Spleen (tissue), 13 donors: ENCODE measurements at places on chromosomes 1 and 21. TPM values are rescaled to one million over a fixed set of nuclear protein-coding genes. Genes with fewer than 3 reads are reported as not detected.

Gene DCDC2B
- not detected for total RNA-seq

Gene MYOM3
- total RNA-seq = not detected

Gene SF3B4
- 29.2 TPM for total RNA-seq

GRCh38 chr1:85137660-85138059 is 63.2 kb downstream of the SYDE2 start:
- DNase-seq = no peak

- DNase-seq = no peak
These were observed 108.0 kb upstream of the ADAR start for GRCh38 chr1:154716011-154716410.

DNA sequence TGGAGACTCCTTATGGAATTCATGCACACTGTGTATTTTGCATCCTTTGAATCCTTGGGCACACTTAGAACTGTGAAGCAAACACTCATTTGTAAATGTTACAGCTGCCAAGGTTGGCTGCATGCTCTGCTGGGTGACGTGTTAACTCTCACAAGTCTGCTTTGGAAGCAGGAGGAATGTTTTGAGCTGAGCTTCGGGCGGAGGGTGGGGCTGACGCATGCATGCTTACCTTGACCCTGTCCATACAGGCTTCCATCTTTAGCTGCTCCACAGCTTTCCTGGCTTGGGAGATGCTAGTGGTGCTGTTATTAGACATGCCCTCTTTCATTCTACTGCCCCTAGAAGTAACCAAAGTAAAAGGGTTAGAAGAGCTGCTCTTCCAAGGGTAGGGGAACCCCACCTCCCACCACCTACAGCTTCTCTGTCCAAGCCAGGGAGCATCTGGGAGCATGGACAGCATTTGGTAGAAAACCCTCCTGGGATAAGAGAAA is 66.0 kb downstream of the GNG4 start:
- peak; percentile 25 for DNase-seq

Gene ADAM30
- not detected for total RNA-seq

DNA sequence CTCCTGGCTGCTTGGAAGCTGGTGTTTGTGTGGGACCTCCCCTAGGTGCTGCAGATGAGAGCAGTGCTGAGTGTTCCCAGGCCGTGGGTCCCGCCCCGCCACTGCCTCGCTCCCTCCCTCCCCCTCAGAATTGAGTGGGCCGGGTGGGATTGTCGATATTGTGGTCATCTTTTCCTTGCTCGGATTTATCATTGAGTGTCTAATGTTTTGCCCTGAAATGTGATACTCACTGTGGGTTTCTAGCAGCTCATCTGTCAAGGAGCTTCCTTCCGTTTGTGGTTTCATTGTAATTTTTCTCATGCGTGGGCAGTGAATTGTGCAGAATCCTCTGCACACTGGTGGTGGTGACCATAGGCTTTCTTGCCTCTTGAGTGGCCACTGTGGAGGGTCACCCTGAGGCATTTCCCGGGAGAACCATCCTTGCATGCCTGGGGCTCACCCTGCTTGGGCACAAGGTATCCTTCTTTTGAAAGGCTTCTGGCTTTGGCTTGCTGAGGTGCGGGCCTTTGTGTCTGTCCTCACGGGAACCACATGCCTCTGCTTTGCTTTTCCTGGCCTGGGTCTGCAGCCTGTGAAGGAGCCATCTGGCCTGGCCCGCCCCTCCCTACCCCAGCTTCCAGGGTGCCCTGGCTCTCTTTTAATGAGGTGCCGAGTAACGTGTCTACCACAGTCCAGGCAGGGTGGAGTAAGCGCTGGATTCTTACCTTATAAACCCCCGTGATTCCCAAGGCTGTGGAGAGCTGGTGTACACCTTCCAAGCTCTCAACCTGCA is 25.6 kb downstream of the SLX9 start:
- peak; percentile 71 for DNase-seq

DNA sequence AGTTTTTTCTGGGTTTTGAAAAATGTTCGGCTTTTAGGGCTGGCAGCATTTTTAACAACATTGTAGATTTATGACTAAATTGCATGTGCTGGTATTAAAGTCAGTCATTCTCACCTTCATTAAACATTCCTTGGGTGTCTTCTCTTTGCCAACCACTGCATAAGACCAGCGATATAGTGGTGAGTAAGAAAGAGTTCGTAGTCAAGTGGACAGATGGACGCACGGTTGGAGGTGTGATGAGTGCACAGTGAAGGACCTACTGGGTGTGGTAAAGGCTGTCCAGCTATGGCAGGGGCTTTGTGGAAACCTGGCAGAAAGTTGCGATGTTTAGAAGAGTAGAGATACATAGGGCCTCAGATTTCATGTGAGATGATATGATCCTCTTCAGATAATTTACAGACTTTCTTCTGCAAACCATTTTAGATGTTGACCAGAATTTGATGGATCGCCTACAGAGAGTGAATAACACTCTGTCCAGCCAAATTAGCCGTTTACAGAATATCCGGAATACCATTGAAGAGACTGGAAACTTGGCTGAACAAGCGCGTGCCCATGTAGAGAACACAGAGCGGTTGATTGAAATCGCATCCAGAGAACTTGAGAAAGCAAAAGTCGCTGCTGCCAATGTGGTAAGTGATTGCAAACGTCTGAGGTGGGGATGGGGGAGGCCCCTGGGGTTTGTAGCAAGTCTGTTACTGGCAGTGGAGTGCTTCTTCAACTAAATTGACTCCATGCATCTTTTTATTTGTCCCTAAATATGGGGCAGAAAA is 56.0 kb upstream of the LAMC2 start:
- DNase-seq = no peak

Gene TEX38
- total RNA-seq = not detected

DNA sequence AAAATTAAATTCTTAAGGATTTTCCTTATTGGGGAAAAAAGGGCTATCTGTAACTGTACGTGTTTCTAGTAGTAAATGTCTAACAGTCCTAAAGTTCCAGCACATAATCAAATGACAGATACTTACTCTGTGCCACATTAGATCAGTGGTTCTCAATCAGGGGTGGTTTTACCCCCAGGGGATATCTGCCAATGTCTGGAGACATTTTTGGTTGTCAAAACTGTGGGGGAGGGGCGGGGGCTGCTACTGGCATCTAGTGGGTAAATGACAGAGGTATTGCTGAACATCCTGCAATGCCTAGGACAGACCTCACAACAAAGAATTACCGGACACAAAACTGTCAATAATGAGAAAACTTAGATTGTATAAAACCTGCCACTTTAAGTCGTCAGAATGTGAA is 33.4 kb upstream of the PTPRC start:
- DNase-seq = no peak

DNA sequence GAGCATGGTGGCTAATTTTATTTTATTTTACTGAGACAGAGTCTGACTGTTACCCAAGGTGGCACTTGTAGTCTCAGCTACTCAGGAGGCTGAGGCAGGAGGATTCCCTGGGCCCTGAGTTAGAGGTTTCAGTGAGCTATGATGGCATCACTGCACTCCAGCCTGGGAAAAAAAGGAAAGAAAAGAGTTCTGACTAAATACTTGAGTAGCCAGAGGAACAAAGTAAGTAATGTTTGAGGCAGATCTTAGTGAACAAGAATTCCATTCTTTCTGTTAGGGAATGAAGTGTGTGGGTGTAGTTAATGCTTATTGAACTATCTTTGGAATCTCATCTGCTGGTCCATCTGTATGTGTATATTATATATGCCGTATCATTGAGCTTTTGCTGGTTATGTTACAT is 13.1 kb upstream of the EVI5 start:
- no peak for DNase-seq

Gene C8B
- total RNA-seq = not detected

- no peak for DNase-seq
These were observed 53.5 kb downstream of the ST3GAL3 start for GRCh38 chr1:43760745-43761317.

Gene SLC45A1
- total RNA-seq = 2.9 TPM

DNA sequence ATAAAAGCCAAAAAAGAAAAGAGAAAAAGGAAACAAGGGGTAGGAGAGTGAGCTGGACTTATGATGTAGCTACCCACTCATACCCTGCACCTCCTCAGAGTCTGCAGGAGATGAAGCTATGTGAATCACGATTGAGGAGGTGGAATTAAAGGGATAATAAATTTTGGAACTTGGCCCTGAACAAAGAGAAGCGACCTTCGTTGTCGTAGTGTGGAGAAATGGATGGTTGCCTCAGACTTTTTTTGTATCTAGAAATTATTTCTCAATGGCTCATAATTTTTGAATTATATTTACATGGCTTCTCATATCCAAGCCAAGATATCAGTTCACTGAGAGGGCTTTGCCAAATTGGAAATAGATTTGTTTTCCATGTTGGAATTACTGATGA is 37.8 kb upstream of the SIPA1L2 start:
- DNase-seq = no peak

DNA sequence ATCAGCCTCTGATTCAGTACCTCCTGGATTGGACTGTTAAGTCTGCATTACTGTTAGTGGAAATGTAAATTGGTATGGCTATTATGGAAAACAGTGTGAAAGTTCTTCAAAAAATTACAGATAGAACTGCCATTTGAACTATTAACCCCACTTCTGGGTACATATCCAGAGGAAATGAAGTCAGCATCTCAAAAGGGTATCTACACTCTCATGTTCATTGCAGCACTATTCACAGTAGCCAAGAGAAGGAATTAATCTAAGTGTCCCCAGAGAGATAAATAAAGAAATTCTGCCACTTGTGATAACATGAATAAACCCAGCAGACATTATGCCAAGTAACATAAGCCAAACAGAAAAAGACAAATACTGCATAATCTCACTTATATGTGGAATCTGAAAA is 676.0 kb downstream of the PLA2G4A start:
- DNase-seq = no peak

Gene PDIK1L
- 9.9 TPM for total RNA-seq

- DNase-seq = no peak
These were observed 82.2 kb upstream of the SLFNL1 start for GRCh38 chr1:41103766-41104165.

- peak; percentile 93 for DNase-seq
These were observed 671 bp downstream of the HNRNPU start for GRCh38 chr1:244863491-244864252.

Gene MROH9
- not detected for total RNA-seq

- DNase-seq = no peak
These were observed 68.3 kb downstream of the MPZL1 start for GRCh38 chr1:167790117-167790516.

- DNase-seq = no peak
These were observed 239.9 kb upstream of the TMEM51 start for GRCh38 chr1:14913482-14914177.
